ENCODE measurements at places on chromosomes 3 and 15. TPM values are rescaled to one million over a fixed set of nuclear protein-coding genes. Genes with fewer than 3 reads are reported as not detected.

Gene MAP6D1
- total RNA-seq: 17.3 TPM

Gene CAMP
- 2.4 TPM for total RNA-seq

Gene SUCNR1
- not detected for total RNA-seq

Gene FOXB1
- not detected for total RNA-seq

Gene SMCO1
- total RNA-seq: not detected

Gene CAPN3
- total RNA-seq: 15.1 TPM

Gene MRPS25
- total RNA-seq: 49.1 TPM

Gene PROK2
- total RNA-seq: not detected

Gene DNAH12
- total RNA-seq: 0.05 TPM

Gene GOLGA8T
- not detected for total RNA-seq

Gene RTP3
- total RNA-seq: not detected

Gene BFSP2
- not detected for total RNA-seq

Gene ATP10A
- total RNA-seq: 5.6 TPM

Gene ZNF385D
- total RNA-seq: 5.9 TPM

Gene TRIM71
- 11.1 TPM for total RNA-seq

Gene TNNC1
- total RNA-seq: 2.7 TPM

Gene RASA2
- total RNA-seq: 7.8 TPM

Gene RTP1
- not detected for total RNA-seq

Gene POLQ
- 3.0 TPM for total RNA-seq

Gene LCMT2
- 7.4 TPM for total RNA-seq

Gene IP6K2
- total RNA-seq: 112 TPM

Gene HOMER2
- 445 TPM for total RNA-seq

Gene TMEM40
- total RNA-seq: 8.5 TPM

Gene LARP6
- total RNA-seq: 24.6 TPM

Gene CACNA2D3
- 5.9 TPM for total RNA-seq

Gene MASP1
- total RNA-seq: 27.3 TPM

Gene FSIP1
- 2.3 TPM for total RNA-seq

Gene TTLL13
- not detected for total RNA-seq

Gene GABRG3
- 15.6 TPM for total RNA-seq

Gene COL6A5
- 0.57 TPM for total RNA-seq

Gene C3orf70
- total RNA-seq: 5.7 TPM

Gene PLCH1
- 0.64 TPM for total RNA-seq

Gene TMIE
- 0.18 TPM for total RNA-seq

Gene CHST2
- 9.6 TPM for total RNA-seq

Gene PLIN1
- total RNA-seq: 3.6 TPM

Gene MYO5C
- 53.5 TPM for total RNA-seq

Gene LDHAL6B
- not detected for total RNA-seq

Gene TMEM212
- not detected for total RNA-seq

Gene OR4F6
- not detected for total RNA-seq

Gene OR5H1
- total RNA-seq: not detected

Gene IGDCC3
- 0.05 TPM for total RNA-seq

Gene BCHE
- 1.8 TPM for total RNA-seq

Gene MEF2A
- 68.0 TPM for total RNA-seq

Gene ELL3
- 7.7 TPM for total RNA-seq

Gene PRRT3
- 8.9 TPM for total RNA-seq

Gene SERPINI2
- total RNA-seq: 3.1 TPM

Gene SEMA3B
- 8.7 TPM for total RNA-seq

Gene CX3CR1
- total RNA-seq: 2.7 TPM

Gene ITGA11
- total RNA-seq: 11.0 TPM

Gene CD80
- not detected for total RNA-seq

Gene KLF15
- total RNA-seq: 52.7 TPM

Gene VPS39
- 111 TPM for total RNA-seq

Gene ATP8B4
- 55.7 TPM for total RNA-seq

Gene SCG3
- total RNA-seq: 2.0 TPM

Gene CCNB2
- total RNA-seq: 8.3 TPM

Gene SIDT1
- 31.2 TPM for total RNA-seq

Gene OR5K1
- total RNA-seq: not detected

Measured in prostate gland (tissue), 2 donors.